ENCODE measurements at places on chromosomes 2 and 18.

GRCh38 chr2:38620282-38620977, 17.7 kb upstream of the HNRNPLL start:
- no peak for DNase-seq

- no peak for DNase-seq
Observed at GRCh38 chr2:223066721-223067120, 14.7 kb downstream of the KCNE4 start.

DNA sequence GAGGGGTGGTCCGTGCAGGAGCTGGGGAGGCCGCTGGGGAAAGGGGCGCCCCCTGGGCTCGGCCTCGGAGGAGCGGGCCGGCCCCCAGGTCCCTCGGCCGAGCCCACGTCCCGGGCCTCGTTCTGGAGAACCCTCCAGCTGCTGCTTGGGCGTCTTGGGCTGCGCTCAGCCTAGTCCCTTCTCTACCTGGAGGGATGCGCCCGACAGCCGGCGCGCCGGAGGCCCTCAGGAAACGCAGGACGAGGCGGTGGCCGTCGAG, 293 bp upstream of the D2HGDH start:
- DNase-seq: no peak

DNA sequence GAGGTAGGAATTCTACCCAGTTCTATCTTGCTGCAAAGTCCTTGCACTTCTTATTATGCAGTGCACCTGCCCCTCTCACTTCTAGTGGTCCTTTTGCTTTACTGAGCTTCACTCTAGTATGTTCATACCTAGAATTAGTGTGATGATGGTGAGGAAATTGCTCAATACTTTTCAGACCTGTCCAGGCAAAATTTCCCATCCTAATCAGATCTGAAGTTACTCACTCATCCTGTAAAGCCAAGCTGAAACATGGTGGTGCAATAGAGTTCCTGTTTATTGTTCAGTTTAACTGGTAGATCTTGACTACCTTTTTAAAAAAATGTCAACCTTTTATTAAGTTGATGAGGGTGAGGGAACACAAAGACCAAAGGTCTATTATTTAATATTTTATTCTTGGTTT, 12.6 kb upstream of the FIGN start:
- peak; percentile 96 for DNase-seq
